ENCODE measurements at places on chromosomes 7 and 10.

DNA sequence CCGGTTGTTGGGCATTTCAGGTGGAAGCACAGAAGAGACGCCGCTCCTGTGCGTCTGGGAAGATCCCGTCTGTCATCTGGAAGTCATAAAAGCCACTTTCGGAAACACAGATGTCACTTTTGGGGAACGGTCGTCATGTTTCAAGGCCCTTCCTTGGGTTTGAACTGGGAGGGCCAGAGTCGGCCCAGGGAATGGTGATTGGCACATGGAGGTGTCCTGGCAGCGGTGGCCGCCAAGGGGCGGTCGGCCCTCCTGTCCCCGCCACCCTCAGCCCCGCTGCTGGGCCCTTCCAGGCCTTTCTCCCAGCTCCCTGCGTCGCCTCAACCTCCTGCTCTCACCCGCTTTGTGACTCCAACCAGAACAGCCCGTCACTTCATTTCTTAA is 115.2 kb upstream of the SFMBT2 start:
- no peak overlapping the region for H3K4me3 ChIP-seq
- no peak overlapping the region for H3K27ac ChIP-seq
- peaks cover 5% of the 10 kb centered on the region for H3K27me3 ChIP-seq
- H3K36me3 ChIP-seq, result no peaks in the 10 kb centered on the region

- no peaks in the 10 kb centered on the region for H3K4me1 ChIP-seq
- DNase-seq, result no peak
- H3K4me3 ChIP-seq, result no peak overlapping the region
- H3K36me3 ChIP-seq, result no peaks in the 10 kb centered on the region
- no peaks in the 10 kb centered on the region for H3K27me3 ChIP-seq
Measured at GRCh38 chr7:72413290-72413689, 1.2 kb upstream of the CALN1 start.

DNA sequence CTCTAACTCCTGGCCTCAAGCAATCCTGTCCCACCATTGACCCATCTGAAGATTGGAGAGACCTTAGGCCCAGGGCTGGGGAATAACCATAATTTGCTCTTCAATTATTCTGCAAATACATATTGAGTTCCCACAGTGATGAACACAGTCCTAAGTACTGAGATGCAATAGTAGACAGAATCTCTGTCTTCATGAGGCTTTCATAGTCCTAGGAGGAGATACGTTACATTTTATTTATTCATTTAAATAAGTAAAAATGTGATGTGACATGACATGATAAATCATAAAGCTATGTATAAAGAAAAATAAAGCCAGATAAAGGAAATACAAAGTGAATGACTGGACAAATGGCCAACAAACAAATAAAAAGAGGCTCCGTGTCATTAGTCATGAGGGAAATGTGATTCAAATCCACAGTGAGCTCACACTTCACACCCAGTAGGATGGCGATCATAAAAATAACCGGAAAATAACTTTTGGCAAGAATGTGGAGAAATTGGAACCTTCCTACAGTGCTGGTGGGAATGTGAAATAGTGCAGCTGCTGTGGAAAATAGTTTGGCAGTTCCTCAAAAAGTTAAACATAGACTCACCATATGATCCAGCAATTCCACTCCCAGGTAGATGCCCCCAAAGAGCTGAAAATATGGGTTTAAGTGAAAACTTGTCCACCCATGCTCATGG is 52.1 kb upstream of the JCAD start:
- H3K27ac ChIP-seq, result no peak overlapping the region
- H3K4me1 ChIP-seq, result no peaks in the 10 kb centered on the region
- peaks cover 60% of the 10 kb centered on the region for H3K27me3 ChIP-seq
- H3K36me3 ChIP-seq, result peaks cover 2% of the 10 kb centered on the region
- no peak overlapping the region for H3K4me3 ChIP-seq

DNA sequence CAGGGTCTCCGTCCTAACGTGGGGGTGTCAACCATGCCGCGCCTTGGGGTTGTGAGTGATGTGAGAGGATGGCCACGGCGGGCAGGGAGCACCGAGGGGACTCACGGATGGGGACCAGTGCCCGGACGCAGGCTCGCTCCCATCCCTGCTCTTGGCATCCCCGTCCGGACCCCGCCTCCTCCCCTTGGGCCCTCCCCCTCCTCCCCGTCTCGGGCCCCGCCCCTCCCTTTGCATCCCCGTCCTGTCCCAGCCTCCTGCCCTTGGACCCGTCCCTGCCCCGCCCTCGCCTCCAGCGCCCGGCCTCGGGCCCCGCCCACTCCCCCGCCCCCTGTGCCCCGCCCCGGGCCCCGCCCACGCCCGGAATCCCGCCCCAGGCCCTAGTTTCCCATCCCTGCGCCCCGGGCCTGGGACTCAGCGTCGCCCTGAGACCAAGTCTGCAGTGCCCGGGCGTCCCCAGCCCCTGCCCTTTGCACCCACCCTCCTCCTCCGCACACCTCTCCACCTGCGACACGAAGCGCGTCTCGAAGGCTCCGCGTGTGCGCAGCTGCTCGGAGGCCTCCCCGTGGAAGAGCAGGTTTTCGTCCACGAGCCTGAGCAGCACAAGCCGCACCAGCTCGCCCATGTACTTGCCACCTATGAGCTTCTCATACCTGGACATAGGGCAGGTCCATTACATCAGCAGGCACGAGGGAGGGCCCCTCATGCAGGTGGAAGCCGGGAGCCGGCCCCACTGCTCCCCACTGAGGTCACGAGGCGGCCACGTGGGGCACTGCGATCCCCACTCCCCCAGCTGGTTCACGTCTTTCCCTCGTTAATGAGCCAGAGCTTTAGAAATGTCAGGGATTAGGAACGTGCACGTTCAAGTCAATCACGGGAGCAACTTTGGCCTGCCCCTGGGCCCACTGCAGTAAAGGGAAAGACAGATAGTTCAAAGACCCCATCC is 5.1 kb upstream of the MYL7 start:
- peak overlapping the region; percentile 54 for H3K4me3 ChIP-seq
- peaks cover 13% of the 10 kb centered on the region for H3K27me3 ChIP-seq
- DNase-seq, result no peak
- no peaks in the 10 kb centered on the region for H3K4me1 ChIP-seq

- no peak overlapping the region for H3K27ac ChIP-seq
- H3K36me3 ChIP-seq, result peaks cover 5% of the 10 kb centered on the region
- H3K27me3 ChIP-seq, result peaks cover 25% of the 10 kb centered on the region
Measured at GRCh38 chr10:6083523-6084475, 5.0 kb upstream of the RBM17 start.

- peaks cover 45% of the 10 kb centered on the region for H3K4me1 ChIP-seq
- no peak for DNase-seq
- no peak overlapping the region for H3K4me3 ChIP-seq
- H3K27ac ChIP-seq, result peak overlapping the region; percentile 99
- H3K36me3 ChIP-seq, result peaks cover 23% of the 10 kb centered on the region
- H3K27me3 ChIP-seq, result no peaks in the 10 kb centered on the region
Measured at GRCh38 chr10:84335516-84335915, 7.1 kb downstream of the CCSER2 start.

DNA sequence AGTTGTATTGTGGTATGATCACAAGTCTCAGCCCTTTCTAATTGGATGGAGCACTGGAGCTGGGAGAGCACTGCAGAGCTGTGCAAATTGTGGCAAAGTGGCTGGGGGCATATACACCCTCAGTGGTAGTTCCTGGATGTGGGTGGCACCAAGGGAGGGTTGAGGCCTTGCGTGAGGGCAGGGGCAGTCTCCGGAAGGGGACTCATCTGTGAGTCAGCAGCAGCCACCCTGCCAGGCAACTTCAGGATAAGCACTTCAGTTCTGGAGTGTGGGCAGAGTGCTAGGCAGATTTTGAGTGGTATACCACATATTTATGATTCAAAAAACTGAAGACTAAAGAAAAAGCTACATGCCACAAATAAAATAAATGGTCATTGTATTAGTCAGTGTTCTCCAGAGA is 210.5 kb downstream of the ETV1 start:
- DNase-seq, result no peak
- H3K27ac ChIP-seq, result no peak overlapping the region
- H3K4me1 ChIP-seq, result peaks cover 6% of the 10 kb centered on the region
- H3K4me3 ChIP-seq, result no peak overlapping the region
- H3K36me3 ChIP-seq, result no peaks in the 10 kb centered on the region
- no peaks in the 10 kb centered on the region for H3K27me3 ChIP-seq

Data from central memory CD8-positive, alpha-beta T cell (primary cell).